ENCODE measurements at places on chromosomes 6 and 20.

DNA sequence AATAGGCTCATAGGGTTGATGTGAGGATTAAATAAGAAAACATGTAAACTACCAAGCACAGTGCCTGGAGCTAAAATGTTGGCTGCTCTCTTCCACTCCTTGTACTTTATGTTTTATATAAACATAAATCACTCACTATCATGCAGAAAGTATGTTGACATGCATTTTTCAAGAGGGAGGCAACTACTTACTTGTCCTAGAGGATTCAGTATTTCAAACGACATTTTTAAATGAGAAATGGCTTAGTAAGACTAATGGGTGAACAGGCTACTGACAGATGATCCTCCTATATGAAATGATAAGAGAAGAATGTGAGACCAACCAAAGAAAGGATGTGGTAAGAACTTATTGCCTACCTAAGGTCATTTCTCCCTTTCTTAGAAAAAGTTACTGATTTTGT lies 21.0 kb downstream of the LATS1 start:
- DNase-seq, result no peak

GRCh38 chr6:133966654-133967329 lies 13.8 kb downstream of the TBPL1 start:
- DNase-seq, result no peak

GRCh38 chr6:93177918-93178317 lies 241.4 kb downstream of the EPHA7 start:
- DNase-seq, result no peak

- no peak for DNase-seq
These were observed 5.7 kb downstream of the HELZ2 start for GRCh38 chr20:63568170-63568981.

- DNase-seq, result no peak
These were observed 47.4 kb downstream of the TRDN start for GRCh38 chr6:123589317-123589716.

DNA sequence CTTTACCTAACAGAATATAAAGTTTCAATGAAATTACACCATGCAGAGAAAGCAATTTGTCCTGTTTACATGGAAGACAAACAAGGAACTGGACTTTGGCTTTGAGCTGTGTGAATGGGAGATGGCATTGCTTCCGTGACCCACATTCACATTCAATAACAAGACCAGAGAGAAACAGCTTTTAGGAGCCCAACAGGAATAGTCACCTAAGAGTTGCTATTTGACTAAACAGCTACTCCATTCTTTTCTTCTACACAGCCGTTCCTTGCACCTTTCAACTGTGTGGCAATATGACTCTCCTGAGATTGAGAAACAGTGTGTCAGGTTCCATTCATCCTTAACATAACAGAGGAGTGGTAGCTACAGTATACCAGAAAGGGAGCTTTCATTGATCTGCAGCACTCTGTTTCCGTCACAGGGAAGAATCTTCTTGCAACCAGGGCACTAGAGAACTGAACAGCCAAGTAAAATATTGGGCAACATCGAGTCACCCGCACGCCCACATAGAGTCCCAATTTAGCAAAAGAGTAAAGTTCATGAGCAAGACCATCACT lies 355.1 kb downstream of the HAO1 start:
- no peak for DNase-seq

DNA sequence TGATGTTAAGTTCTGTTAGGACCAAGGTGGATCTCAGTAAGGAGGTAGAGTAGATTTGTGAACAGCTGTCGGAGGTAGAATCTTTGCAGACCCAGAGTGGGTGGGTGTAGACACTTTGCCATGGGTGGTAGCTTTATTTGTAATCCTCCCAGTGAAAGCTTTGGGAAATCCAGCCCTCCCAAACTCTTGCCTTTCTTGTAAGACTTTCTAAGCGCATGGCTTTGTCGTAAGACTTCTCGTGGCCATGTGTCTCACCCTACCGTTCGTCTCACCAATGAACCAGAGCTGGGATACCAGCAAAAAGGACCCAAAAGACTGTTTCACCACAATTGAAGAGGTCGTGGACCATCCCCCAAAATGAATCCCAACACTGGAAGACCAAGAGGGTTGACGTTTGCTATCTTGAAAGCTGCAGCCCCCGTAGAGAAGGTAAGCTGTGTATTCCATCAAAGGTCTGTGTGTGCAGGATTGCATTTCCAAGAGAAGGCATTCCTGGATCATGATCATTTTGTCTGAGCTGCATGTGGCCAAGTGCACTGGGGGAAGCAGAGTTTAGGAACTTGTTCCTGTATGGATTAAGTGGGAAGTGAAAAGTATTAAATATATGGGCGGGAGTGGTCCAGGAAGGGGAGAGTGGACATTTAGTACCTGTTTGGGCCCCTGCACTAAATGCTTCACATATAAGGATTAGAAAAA lies 5.8 kb upstream of the TMEM14A start:
- DNase-seq, result no peak

DNA sequence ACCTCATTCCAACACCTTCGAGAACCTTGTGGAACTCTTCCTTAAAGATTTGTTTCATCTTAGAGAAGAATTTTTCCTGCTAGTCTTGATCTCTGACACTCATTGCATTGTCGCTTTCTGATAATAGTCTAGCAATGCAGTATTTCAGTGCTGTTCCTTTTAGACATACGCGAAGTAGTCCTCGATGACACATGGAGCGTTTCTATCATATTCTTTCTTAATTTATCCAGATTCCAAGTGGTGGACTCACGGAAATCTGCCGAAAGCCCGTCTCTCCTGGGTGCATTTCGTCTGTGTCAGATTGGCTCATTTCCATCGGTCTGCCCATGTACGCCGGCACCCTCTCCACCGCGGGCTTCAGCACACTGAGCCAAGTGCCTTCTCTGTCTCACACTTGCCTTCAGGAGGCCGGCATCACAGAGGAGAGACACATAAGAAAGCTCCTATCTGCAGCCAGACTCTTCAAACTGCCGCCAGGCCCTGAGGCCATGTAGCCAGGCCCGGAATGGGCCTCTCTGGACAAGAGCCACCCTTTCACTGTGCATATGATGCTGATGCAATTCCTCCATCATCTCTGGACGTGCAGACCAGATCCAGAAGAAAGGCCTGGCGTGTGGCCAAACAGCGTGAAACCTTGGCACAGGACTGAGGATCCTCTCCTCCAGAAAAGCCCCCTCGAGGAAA lies 198.6 kb upstream of the UST start:
- no peak for DNase-seq

Data from NCI-H510A (cell line).